ENCODE measurements at places on chromosomes 5 and 9.

GRCh38 chr9:105500108-105500766 lies 52.4 kb downstream of the FSD1L start:
- DNase-seq, result no peak

DNA sequence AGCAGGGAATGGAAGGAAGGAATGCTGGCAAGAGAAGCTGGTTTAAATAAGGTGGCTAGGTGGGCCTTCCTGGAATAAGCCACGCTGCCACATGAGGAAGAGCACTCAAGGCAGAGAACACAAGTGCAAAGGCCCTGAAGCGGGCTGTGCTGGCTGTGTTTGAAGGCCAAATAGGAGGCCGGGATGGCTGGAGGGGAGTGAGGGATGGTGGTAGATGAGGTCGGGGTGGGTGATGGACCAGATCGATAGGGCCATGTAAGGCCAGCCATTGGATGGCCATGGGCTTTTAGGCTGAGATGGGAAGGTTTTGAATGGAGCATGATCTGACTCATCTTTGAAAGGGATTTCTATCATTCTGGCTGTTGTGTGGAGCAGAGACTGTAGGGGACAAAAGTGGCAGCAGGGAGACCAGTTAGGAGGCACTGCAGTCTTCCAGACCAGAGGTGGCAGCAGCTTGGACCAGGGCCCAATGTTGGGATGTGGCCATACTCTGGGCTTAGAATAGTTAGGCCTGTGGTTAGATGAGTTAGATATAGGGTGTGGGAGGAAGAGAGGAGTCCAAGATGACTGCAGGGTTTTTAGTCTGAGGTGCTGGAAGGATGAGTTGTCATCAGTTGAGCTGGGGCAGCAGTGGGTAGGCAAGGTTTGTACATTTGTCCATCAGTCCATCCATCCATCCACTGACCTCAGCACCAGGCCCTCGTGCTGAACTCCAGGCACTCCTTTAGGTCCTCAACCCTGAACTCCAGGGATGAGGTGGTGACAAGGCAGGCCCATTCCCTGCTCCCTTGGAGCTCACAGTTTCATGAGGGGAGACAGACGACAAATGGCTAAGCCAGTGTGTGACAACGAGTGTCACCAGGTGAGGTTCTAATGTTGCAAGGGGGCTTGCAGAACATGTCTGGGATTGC lies 30.3 kb downstream of the NDST1 start:
- no peak for DNase-seq

DNA sequence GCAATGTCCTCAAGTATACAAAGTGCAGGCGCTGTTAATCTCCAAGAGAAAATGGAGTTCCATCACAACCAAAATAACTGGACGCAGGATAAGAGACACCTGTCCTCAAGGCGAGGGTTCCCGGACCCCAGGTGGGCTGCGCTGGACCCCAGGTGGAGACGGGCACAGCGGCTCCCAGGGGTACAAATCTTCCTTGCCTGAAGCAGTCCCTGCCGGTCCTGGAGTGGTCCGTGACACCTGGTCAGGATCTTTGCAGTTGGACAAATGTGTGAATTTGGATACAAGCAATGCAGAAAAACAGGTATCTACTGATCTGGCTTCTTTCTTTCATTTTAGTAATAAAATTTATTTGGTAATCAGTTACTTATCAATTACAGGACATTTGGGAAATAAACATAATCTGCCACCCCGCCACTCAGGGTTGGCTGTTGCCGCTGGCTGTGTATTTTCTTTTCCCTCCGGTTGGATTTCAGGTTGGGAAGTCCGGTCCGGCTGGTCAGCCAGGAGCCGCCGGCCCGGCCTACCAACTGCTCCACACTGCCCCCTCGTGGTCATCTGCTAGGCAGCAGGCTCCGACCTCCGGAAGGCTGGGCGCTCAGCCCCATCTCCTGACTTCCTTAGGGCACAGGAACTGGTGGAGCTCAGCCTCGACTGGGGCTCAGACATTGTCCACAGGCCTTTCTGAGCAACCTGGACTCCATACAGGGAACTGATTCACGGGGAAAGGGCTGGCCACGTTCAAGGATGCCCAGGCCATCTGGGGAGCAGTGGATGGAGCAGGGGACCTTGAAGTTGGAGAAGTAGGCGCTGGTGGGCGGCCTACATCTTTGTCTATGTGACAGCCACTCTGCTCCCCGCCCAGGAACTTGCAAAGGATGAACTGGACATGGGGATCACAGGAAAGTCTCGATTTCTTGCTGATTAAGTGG lies 43.4 kb downstream of the NXNL2 start:
- peak; percentile 23 for DNase-seq

GRCh38 chr5:71829206-71829605 lies 110.1 kb downstream of the CARTPT start:
- DNase-seq, result no peak

DNA sequence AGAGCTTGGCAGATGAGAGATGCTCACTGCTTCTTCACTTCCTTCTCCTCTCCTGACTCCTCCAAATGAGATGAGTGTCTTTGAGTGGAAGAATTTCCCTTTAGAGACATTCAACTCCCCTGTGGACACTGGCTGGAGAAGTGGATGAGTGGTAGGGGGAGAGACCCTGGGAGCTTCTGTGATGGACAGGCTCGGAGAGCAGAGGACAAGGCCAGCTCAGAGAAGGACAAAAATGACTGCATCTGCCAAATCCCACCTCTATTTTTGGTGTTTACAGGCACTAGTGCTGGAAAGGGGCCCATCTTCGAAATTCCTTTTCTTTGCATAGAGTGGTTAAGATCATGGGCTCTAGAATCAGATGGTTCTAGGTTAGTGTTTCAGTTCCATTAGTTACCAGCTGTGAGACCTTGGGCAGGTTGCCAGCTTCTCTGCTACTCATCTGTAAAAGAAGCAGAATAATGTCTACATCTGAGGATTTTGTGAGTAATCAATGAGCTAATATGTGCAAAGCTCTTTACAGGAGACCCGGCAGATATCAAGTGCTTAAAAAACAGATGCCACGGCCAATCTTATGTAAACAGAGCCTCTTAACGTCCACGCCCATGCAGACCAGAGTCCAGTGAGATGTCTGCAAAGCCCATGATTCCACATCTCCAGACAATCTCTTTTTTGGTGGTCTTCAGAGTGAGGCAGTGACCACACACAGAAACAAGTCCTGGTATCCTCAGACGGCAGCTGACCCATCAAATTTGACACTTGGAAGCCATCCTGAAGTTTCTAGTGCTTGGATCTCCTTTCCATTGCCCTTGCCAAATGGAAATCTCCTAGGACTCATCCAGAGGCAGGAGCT lies 13.6 kb upstream of the COL27A1 start:
- no peak for DNase-seq

DNA sequence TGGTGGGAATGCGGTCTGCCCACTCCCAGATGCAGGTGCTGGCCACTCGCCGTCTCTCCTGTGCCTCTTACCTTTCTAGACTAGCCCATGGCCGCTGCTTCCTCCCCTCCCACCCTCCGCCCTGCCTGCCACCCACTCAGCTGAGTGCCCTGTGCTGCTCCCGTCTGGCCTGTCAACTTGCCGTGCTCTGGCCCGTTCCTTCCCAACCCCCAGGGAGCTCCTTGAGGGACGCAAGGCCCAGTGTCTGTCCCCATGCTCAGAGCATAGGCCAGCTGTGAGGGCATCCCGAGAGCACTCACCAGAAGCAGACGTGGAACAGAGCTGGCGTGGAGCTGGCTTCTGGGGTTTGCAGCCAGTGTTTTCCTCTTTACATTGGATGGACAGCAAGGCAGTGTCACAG lies 20.2 kb downstream of the HNRNPH1 start:
- no peak for DNase-seq

- no peak for DNase-seq
Observed at GRCh38 chr5:75616371-75616881, 5.2 kb downstream of the ANKDD1B start.

GRCh38 chr9:123941524-123942070 lies 11.7 kb upstream of the DENND1A start:
- no peak for DNase-seq
